ENCODE measurements at places on chromosomes 13 and 19. TPM values are rescaled to one million over a fixed set of nuclear protein-coding genes. Genes with fewer than 3 reads are reported as not detected.

Gene GPC5
- total RNA-seq, result not detected

Gene ELSPBP1
- total RNA-seq, result not detected

Gene CACNA1A
- total RNA-seq, result 0.27 TPM

Gene RNF126
- 53.9 TPM for total RNA-seq

Gene CYP4F2
- 0.59 TPM for total RNA-seq

Gene RTBDN
- not detected for total RNA-seq

Gene ATXN8OS
- not detected for total RNA-seq

Gene LRRC63
- total RNA-seq, result not detected

Gene ELAVL3
- 0.54 TPM for total RNA-seq

Gene IGSF23
- total RNA-seq, result not detected

Gene ZNF541
- total RNA-seq, result not detected

Gene TMEM272
- not detected for total RNA-seq

Gene HSH2D
- total RNA-seq, result not detected

Gene DKKL1
- not detected for total RNA-seq
